ENCODE measurements at places on chromosomes 1 and 21.

DNA sequence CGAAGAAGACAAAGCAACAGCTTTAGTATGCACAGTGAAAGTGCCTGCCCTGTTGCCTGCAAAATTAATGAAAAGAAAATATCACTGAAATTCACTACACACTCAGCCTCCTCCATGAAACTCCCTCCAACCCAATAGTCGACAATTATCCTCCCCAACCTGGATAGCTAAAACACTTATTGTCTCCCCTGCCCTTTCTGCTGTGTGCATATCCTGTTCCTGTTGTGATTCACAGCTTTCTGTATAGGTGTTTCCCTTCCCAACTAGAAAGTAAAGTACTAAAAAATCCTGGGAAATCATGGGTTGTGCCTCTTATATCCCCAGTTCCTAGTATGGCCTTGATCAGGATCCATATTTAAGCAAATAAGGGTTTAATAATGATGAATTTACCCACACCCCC, 412.1 kb downstream of the LTN1 start:
- DNase-seq: no peak

- no peak for DNase-seq
Measured at GRCh38 chr21:15904389-15904788, 174.6 kb downstream of the USP25 start.

- no peak for DNase-seq
Measured at GRCh38 chr1:206554211-206554610, 46.9 kb downstream of the RASSF5 start.

GRCh38 chr1:217896490-217896889, 265.3 kb downstream of the SPATA17 start:
- no peak for DNase-seq

GRCh38 chr1:155206891-155207805, 549 bp downstream of the THBS3 start:
- DNase-seq: peak; percentile 93

DNA sequence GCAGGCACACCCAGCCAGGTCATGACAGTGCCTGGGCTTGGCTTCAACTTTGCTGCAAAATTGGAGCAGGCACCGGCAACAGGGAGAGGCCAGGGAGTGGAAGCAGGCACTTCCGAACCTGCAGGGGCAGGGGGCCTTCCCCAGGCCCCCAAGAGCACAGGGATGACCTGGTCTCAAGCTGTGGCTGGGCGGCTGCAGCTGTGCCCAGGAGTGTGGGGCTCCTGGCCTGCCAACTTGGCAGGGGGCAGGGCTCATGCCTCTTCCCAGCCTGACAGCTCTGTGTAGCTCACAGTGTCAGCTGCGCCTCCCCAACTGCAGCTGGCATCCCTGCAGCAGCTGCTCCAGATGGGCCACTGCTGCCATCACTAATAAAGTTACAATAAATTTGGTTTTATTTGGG, 51.5 kb upstream of the SCYL3 start:
- DNase-seq: no peak

GRCh38 chr1:203096566-203096965, 10.8 kb upstream of the MYOG start:
- no peak for DNase-seq

DNA sequence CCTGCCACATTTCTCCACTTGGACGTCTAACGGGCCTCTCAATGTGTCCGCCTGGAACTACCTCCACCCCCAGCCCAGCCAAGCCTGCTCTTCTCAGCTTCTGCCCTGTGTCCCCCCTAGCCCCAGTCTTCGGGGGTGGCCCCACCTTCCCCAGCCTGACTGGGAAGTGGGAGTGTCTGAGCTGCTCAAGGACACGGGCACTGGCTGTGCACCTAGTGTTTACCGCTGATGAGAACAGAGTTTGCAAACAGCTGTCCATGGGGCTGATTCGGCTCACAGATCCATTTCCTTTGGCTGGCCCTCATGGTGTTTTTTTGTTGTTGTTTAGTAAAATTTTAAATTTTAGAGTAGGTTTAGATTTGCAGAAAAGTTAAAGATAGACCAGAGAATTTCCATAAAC, 121.1 kb downstream of the PTPRU start:
- no peak for DNase-seq

DNA sequence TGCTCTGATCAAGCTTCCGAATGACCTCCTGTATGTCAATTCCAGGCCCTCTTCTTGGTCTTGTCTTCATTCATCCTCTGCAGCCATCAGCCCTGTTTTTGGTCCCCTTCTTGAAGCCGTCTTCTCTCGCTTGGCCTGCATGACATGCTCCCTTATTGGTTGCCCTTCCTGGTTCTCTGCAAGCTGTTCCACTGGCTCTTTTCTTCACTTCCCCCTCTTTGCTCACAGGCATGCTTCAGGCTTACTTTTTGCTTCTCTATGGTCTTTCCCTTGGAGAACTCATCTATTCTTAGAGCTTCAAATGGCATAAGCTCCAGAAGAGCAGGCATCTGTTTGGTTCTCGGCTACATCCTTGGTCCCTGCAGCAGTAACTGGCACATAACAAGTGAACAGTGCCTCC, 38.8 kb downstream of the PDPN start:
- DNase-seq: no peak

DNA sequence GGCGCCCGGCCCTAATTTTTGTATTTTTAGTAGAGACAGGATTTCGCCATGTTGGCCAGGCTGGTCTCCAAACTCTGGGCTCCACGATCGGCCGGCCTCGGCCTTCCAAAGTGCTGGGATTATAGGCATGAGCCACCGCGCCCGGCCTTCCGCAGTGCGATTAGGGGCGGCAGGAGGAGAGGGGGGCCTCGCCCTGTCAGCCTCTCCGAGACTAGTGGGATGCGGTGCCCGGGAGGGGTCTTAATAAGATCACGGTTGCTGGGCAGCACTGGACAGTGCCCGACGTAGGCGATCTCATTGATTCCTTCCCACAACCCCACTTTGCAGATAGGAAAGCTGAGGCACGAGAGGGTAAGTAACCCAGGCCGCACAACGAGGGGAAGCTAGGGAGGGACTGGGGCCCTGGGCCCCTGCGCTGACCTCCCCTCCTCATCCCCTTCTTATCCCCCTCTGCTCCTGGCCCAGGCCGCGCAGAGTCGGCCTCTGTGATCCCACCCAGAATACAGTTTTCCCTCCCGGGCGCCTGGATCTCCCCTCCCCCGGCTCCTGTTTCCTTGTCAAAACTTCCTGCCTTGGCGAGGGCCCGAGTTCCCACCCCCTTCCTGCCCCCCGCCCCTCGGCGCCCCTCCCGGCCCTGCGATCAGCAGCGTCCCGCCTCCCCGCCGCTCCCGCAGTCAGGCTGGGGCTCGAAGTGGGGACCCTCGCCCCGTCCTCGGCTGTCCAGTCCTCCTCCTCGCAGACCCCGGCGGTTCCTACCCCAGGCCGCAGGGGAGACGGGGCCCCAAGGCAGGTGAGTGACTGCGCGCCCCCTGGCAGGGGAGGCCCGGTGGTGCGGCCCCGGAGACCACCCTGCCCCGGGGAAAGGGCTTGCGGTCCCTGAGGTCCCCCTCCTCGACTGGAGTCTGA, at the start of gene PEAR1:
TSS of gene PEAR1 (plus strand) at position 671 of the 906 bp plus-strand sequence. CDS start 10,209 bp downstream, outside the sequence.
- DNase-seq: no peak

DNA sequence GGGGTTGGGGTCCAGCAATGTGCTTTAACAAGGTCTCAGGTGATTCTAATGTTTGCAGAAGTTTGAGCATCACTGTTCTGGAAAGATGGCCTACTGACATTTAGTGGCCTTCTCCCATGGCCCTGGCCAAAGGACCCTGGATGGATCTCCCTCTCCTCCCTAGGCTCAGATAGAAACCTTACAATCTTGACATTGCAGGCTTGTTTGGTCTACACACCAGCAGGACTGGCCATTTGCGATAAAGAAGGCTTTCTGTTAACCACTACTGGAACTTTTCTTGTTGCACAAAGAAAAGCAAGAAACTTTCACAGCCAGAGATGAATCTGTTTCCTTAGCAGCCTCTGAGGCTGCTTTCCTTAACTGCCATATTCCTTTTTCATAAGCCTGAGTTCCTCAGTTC, 6.2 kb downstream of the DNALI1 start:
- DNase-seq: no peak

GRCh38 chr1:30748098-30748698, 9.4 kb downstream of the LAPTM5 start:
- DNase-seq: peak; percentile 60

DNA sequence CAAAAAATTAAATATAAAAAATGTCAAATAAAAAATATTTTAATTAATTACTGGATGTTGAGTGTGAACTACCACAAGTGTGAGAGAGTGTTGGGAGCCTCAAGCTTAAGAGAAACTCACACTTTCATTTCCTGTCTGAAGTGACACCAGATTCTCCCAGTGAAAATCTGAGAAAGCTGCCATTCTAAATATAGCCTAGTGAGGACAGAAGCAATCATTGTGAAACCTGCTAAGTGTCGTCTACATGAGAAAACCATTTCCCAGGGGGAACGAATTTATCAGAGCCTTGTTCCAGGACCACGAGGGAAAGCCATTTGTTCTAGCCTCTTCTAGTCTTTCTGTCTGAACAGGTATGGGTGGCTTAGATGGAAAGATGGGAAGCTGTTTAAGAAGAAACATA, 329.3 kb upstream of the PRMT6 start:
- no peak for DNase-seq

DNA sequence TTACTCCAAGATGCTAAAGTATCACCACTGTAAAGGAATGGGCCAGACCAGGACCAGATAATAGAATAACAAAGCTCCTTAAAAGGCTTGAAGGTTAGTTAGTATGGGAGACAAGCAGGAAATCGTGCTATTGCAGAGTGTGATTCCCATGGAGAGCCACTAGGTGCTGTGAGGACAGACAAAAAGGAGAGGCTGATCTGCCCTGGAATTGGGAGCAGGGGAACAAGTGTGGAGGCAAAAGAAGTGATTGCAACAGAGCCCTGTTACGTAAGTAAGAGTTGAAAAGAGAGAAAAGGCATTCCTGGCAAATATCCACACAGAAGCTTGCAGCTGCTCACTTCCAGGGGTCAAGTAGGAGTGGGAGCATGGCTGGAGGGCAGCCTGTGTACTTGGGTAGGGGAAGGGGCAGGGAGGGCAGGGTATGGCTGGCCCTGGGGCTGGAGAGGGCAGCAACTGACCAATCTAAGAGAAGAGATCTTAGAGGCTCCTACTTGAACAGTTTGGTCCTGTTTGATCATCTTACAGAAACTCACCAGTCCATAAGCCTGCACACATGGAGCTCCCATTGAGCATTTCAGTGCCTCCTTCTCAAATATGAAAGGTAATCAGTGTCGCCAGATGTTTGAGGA, 207.7 kb upstream of the GJB5 start:
- DNase-seq: no peak

DNA sequence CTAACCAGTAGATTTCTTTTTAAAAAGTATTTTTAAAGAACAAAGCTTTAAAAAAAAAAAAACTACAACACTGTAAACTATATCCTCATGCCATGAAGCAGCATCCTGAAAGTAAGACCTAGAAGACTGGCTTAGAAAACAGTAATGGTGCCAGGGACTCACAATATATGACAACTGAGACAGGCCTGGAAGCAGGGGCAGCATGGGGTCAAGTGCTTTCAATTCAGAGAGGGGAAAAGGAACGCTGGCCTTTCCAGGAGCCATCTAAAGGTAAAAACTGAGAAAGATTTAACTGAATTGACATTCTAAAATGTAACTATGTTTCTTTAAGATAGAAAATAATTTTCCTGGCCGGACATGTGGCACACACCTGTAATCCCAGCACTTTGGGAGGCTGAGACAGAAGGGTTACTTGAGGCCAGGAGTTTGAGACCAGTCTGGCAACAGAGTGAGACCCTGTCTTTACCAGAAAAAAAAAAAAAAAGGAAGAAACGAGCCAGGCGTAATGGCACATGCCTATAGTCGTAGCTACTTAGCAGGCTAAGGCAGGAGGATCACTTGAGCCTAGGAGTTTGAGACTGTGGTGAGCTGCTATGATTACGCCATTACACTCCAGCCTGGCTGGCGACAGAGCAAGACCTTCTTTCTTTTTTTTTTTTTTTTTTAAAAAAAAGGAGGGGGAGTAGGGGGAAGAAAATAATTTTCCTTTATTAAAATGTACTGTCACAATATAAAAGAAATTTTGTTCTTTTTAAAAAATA, 54.1 kb downstream of the SLC35D1 start:
- no peak for DNase-seq

GRCh38 chr21:38760017-38760761, 45.5 kb upstream of the ETS2 start:
- DNase-seq: no peak

- no peak for DNase-seq
Measured at GRCh38 chr1:8809342-8809736, 8.1 kb downstream of the RERE start.

All from DMS 273 treated with DMSO at 0.1 percent for 48 hours (cell line).